ENCODE measurements at places on chromosomes 2 and 18. TPM values are rescaled to one million over a fixed set of nuclear protein-coding genes. Genes with fewer than 3 reads are reported as not detected.
A peak's percentile ranks its signal among the peaks of the same experiment; 100 is the strongest.

The MC5R gene
- total RNA-seq: not detected

The C1QL2 gene
- not detected for total RNA-seq

The ANKRD30BL gene
- not detected for total RNA-seq

The SLC5A7 gene
- total RNA-seq: not detected

The OR6B2 gene
- total RNA-seq: not detected

DNA sequence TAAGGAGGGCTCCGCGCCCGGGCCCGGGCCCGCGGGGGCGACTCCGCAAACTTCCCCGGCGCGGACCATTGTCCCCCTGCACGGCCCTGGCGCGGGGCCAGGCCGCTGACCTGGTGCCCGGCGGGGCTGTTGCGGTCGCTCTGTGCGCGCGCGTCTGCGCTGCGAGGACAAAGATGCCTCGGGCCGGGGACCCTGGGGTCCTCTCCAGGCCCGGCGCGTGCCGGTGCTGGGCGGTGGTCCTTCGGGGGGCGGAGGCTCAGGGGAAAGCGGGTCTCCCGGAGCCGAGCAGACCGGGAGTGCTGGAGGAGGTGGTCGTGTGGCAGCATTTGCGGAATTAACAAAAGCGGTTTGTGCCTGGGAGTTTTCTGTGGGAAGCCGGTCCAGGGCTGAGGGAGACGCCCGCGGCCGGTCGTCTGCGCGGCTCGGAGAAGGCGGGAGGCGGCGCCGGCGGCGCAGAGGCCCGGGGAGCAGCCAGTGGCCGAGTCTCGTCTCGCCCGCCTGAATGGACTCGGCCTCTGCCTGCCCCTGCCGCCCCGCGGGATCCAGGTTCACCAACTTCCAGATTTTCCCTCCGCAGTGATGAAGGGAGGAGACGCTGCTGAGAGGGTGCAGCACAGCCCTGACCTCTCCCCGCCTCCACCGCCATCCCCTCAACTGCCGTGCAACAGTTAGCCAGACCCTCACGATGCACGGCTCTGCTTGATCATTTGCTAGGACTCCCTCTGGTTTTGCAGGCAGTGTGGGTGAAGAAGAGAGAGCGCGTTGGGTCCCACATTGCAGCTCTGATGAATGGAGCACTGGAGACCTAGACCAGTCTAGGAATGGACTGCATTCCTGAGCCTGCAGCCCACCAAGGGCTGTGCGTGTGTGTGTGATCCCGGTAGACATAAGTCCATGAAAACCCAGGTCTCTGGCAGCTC, 705 bp downstream of the EFR3B start:
- peak; percentile 21 for DNase-seq

GRCh38 chr2:157067562-157067961, 189.9 kb upstream of the GALNT5 start:
- DNase-seq: no peak

- no peak for DNase-seq
Observed at GRCh38 chr18:10381516-10381915, 72.9 kb upstream of the APCDD1 start.

- DNase-seq: no peak
Observed at GRCh38 chr2:120536141-120536540, 190.2 kb downstream of the INHBB start.

DNA sequence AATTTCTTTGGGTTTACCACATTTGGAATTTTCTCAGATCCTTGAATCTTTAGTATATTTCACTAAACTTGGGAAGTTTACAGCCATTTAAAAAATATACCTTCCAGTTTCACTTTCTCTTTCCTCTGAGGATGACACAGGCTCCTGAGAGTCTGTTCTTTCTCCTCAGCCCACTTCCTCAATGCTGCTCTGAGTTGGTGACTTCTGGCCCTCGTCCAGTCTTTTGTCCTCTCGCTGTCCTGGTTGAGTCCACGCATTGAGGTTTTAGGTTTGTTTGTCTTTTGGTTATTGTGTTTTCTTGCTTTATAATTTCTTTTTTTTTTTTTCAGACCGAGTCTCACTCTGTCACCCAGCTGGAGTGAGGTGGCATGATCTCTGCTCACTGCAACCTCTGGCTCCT, 40.7 kb upstream of the GALR1 start:
- peak; percentile 42 for DNase-seq
